B cell (primary cell): ENCODE measurements at places on chromosomes 11 and 22.

GRCh38 chr11:12687216-12687623 is 13.0 kb downstream of the TEAD1 start:
- H3K4me3 ChIP-seq = no peak overlapping the region
- no peak overlapping the region for H3K27ac ChIP-seq
- no peaks in the 10 kb centered on the region for H3K36me3 ChIP-seq
- DNase-seq = no peak
- peaks cover 3% of the 10 kb centered on the region for H3K27me3 ChIP-seq

DNA sequence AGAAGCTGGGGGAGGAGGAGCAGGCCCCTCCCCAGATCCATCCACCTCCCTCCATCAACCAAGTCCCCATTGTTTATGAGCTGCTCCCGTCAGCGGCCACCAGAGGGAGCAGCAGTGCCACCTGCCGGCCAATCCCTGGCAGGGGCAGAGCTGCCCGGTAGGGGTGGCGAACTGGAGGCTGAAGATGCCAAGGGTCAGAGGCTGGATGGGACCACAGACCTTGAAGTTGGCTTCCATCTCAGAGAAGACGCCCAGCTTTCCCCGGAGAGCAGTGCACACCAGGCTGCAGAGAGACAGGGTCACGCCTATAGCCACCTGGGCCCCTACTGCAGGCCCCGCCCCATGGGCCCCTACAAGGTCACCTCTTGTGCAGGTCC is 3.6 kb downstream of the FIBP start:
- peaks cover 31% of the 10 kb centered on the region for H3K36me3 ChIP-seq
- H3K27me3 ChIP-seq = no peaks in the 10 kb centered on the region
- H3K27ac ChIP-seq = no peak overlapping the region
- DNase-seq = peak; percentile 89
- H3K4me3 ChIP-seq = no peak overlapping the region
- peaks cover 25% of the 10 kb centered on the region for H3K4me1 ChIP-seq

GRCh38 chr22:24331468-24332440 is 61.1 kb downstream of the SPECC1L start:
- peaks cover 11% of the 10 kb centered on the region for H3K4me1 ChIP-seq
- H3K36me3 ChIP-seq = peaks cover 21% of the 10 kb centered on the region
- no peaks in the 10 kb centered on the region for H3K27me3 ChIP-seq
- DNase-seq = peak; percentile 32

DNA sequence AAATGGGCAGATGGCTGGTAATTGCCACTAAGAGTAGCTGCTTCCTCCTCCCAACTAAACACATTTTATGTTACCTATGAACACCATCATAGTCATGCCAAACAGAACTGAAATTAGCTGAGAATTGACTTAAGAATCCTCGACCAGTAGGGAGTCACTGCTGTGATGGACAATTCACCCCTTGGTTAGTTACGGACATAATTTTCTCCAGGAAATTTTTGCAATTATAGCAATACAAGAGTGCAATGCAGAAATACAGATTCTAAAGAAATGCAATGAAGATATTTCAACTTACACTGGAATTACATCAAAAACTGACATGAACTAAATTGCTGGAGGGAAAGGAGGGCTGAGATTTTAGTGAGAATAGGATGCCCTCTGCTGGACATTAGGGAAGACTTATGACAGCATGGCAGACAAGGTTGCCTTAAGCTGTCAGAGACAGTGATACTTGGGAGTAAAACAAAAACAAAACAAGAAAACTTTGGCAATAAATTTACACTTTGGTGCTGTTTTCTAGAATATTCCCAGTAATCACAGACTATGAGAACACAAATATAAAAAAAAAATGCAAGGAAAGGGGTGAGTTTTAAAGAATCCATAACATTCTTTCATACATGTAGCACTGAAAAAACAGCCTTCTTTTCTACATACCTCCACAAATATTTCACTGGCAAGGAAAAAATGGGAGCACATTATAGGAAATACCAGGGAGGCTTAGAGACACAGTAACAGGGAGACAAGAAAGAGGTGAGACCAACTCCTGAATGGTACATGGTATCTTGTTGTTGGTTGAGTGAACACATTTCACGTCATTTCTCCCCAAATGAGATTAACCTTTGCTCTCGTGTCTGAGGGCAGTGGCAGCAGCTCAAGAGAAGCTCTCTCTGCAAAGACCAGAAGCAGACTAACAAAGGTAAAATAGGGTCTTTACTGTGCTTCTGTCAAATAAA is 11.2 kb upstream of the PPP2R1B start:
- no peak overlapping the region for H3K4me3 ChIP-seq
- H3K4me1 ChIP-seq = peaks cover 17% of the 10 kb centered on the region
- peak; percentile 79 for DNase-seq
- no peaks in the 10 kb centered on the region for H3K36me3 ChIP-seq
- H3K27me3 ChIP-seq = no peaks in the 10 kb centered on the region

DNA sequence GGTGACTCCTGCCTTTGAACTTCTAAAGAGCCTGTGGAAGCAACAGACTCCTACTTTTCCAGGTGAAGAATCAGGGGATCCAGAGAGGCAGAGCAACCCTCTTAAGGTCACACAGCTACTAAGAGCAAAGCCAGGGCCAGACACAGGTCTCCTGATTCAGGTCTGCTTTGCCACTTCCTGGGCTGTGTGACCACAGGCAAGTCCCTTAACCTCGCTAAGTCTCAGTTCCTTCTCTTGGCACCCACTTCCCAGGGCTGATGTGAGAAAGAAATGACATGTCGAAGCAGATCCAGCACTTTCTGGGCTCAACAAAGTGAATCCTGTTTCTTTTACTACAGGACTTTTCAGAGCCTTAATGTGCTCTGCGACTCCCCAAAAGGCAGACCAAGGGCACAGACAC is 30.2 kb downstream of the UQCR10 start:
- DNase-seq = peak; percentile 34
- H3K4me3 ChIP-seq = no peak overlapping the region
- no peaks in the 10 kb centered on the region for H3K27me3 ChIP-seq
- H3K4me1 ChIP-seq = peaks cover 7% of the 10 kb centered on the region
- H3K27ac ChIP-seq = no peak overlapping the region

DNA sequence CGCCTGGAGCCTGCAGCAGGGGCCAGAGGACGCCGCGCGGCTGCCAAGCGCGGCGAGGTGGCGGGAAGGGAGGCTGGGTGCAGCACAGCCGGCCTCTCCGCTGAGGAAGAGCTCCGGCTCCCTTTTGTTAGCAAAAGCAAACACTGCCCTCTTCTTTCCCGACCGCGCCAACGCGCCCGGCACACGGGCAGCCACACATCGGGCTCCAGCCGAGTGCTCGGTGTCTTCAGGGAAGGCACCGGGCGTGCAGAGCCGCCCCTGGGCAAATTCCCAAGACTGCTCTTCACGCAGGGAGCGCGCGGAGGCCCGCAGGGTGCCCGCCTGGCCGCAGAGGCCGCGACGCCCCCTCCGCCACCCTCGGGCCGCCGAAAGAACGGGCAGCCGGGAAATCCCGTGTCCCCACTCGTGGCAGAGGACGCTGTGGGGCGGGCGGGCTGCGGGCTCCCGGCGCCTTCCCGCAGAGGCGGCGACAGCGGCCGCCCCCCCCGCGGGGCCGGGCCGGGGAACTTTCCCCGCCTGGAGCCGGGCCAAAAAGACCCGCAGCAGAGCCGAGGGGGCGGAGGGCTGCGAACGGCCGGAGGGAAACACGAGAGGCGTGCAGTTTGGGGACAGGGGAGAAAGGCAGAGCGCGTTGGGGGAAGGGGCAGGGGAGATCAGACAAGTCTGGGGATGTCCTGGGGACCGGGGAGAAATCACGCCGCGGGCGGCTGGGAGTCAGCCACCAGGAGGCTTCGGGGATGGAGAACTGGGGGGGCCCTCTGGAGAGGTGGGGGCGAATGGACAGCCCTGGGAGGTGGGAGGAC is 931 bp downstream of the CADM1 start:
- H3K4me3 ChIP-seq = no peak overlapping the region
- DNase-seq = peak; percentile 17
- H3K27me3 ChIP-seq = peaks cover 47% of the 10 kb centered on the region
- H3K27ac ChIP-seq = no peak overlapping the region
